Caudate nucleus (tissue), 63 donors: ENCODE measurements at places on chromosomes 7 and 10.

- no peak for DNase-seq
These were observed 195.0 kb downstream of the HGF start for GRCh38 chr7:81574723-81575326.

DNA sequence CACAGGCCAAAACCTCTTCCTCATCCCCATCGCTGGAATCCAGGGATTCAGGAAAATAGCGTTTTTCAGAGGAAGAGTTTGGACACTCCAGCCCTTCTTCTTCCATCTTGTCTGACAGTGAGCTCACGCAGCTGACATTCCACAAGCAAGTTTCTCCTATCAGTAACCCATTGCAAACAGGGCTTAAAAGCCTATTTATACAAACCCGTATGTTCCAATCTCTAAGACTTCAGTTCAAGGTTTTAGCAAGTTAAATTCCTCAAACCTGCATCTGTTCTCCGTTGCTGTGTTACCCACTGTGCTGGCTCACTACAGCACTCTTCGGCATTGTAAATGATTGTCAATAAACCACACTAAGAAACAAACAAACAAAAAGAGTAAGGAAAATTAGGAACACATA lies 373 bp downstream of the DHX32 start:
- DNase-seq: no peak

GRCh38 chr10:112835217-112835715 lies 114.8 kb upstream of the TCF7L2 start:
- no peak for DNase-seq

DNA sequence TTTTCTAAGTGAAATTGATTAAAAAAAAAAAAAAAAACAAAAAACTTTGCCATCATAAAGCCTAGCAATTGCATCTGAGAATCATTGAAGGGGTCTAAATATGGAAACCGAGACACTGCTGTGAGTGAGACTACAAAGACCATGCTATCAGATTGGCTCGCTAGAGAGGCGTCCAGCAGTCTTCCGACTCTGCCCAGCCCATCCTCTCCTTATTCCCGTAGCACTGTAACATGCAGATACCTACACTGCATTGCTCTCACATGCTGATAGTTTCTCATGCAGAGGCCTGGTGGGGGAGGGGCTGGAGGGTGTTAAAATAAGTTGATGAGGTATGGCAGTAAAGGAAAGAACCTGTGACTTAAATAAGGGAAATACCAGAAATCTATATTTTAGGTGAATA lies 130.7 kb downstream of the NRF1 start:
- DNase-seq: no peak

DNA sequence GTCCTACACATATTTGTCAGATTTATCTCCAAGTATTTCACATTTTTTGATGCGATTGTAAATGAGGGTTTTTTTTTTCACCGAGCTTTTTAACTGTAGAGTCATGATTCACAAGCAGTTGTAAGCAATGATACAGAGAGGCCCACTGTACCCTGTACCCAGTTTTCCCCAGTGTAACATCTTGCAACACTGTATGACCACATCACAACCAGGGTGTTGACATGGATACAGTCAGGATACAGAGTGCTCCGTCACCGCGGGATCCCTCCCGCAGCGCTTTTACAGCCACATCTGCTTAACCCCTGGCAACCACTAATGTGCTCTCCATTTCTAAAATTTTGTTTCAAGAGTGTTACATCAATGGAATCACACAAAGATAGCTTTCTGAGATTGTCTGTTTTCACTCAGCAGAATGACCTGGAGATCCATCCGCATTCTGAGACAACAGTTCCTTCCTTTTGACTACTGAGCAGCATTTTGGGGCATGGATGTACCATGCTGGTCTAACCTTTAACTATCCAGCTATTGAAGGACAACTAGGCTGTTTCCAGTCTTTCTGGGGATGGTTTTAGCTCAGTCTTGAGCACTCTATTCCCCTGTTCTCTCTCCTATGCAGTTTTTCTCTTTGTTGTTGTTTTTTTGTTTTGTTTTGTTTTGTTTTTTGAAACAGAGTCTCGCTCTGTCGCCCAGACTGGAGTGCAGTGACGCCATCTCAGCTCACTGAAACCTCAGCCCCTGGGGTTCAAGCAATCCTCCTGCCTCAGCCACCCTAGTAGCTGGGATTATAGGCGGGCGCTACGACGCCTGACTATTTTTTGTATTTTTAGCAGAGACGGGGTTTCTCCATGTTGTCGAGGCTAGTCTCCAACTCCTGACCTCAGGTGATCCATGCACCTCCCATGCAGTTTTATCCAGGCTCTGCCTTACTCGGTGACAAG lies 25.9 kb downstream of the GPRIN2 start:
- DNase-seq: no peak

GRCh38 chr10:92850185-92850584 lies 1.9 kb downstream of the EXOC6 start:
- DNase-seq: no peak

- DNase-seq: no peak
These were observed 127.0 kb upstream of the JCAD start for GRCh38 chr10:30186371-30186875.

DNA sequence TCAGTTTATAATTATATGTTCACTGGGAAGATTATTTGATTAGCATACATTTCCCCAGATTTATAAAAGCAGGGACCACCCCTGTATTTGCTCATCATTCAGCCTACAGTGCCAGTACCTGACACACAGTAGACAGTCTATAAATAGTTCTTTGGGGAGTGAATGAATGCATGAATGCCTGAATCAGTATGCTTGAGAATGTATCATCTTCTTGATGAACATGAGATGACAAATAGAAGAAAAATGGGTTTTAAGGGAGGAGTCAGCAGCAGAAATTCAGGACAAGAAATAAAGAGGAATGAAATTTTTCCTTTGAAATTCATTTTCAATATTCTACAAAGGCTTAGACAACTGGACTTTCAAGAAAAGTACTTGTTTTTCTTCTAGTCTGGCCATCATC lies 295.8 kb upstream of the LRRTM3 start:
- DNase-seq: no peak

DNA sequence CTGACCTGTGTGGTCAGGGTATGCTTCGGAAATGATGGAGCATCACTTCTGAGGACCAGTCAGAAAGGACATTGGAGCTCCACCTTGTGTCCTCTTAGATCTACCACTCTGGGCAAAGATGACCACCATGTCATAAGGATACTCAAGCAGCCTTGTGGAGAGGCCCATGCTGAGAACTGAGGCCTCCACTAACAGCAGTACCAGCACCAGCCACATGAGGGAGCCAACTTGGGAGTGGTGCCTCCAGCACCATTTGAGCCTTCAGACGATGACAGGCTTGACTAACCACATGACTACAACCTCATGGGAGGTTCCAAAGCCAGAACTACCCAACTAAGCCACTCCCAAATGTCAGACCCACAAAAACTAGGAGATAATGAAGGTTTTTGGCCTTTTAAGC lies 116.0 kb downstream of the NPTX2 start:
- DNase-seq: no peak

DNA sequence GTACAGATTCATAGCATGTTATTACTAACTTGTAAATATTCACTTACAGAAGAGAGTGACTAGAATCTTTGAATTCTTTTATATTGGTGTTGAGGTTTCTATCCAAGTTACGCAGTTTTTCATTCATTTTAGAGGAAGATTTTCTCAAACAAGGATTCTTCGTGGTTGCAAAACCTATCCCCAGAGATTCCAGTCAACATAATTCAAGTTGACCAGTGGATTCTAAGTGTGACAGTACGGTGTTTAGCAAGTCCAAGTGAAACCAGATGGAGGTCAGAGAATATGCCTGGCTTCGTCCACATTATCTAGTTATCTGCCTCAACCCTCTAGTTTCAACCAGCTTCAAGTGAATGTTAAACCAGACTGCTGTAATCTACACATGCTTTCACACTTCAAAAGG lies 131.9 kb downstream of the SDK1 start:
- no peak for DNase-seq

- DNase-seq: no peak
These were observed 16.9 kb upstream of the ATP6V0A4 start for GRCh38 chr7:138814816-138815332.
